CD14-positive monocyte (primary cell): ENCODE measurements at places on chromosomes 2 and 18.

GRCh38 chr18:29181151-29181901, 1004.4 kb upstream of the CDH2 start:
- DNase-seq, result no peak

- DNase-seq, result no peak
Measured at GRCh38 chr2:190607657-190608357, 41.1 kb upstream of the NAB1 start.

DNA sequence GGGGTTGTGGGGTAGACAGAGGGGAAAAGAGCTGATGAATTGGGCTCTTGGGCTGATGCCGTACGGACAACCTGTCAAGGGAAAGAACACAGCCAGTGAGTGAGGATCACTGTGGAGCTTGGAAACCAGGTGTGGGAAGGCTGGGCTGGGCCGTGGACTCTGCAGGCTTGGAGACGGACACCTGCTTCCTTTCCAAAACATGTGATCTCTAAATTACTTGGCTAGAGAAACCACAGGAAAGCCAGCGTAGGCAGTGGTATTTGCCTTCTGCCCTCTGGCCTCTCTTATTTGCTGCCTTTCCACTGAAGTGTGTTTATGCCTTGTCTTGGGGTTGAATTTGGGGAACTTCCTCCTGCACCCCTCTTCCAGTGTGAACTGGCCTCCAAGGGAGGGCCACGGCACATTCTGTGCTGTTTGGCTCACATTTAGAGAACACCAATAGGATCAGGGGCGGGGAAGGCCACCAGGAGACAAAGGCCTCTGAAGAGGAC, 267.7 kb downstream of the PRKCE start:
- peak; percentile 27 for DNase-seq

DNA sequence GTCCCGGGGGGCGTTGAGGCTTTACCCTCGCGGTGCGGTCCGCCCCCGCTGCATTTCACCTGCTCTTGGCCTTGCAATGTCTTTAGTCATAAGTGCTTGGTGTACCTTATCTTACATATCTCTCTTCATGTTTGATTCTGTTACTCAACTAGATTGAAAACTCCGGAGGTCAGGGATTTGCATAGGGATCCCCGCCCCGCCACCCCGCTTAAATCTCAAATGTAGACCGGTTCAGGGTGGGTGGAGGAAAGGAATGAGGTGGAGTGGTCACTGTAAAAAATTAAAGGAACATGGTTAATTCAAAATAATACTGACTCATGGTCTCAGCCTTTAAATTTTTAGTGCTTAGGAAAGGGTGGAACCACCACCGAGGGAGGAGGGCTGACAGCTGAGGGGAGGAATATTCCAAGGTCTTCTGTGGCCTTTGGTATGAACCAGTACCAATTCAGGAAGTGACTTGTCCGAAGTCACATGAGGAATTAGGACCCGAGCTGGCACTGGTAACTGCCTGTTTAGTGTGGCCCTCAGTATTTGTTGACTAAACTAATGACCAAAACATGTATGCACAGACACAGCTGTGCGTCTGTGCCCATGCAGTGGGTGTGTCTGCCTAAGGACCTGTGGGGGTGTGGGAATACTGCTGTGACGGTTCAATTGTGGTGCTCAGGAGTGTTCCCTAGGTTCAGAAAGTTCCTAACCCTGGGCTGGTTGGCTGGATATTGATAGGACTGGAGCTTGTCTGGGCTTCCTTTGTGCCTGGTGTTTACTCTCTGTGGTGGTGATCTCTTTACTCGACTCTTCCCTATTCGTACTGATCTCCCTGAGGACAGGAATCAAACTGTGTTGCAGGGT, 1.0 kb downstream of the PLEKHB2 start:
- peak; percentile 89 for DNase-seq

- no peak for DNase-seq
Measured at GRCh38 chr18:49013291-49013691, 62.5 kb upstream of the SMAD7 start.

DNA sequence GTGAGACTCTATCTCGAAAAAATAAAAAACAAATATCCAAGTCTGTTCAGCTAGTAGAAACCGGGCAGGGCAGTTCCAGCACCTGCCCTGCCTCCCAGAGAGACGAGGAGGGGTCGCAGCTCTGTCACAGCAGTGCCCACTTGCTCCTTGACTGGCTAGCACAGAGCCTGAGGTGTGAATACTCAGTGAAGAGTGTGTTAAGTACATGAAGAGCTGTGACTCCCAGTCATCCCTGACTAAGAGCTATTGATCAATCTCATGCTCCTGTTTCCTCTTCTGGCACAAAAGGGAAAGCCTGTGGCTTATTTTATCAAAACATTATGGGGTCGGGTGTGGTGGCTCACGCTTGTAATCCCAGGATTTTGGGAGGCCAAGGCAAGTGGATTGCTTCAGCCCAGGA, 83.0 kb upstream of the FZD7 start:
- DNase-seq, result no peak

DNA sequence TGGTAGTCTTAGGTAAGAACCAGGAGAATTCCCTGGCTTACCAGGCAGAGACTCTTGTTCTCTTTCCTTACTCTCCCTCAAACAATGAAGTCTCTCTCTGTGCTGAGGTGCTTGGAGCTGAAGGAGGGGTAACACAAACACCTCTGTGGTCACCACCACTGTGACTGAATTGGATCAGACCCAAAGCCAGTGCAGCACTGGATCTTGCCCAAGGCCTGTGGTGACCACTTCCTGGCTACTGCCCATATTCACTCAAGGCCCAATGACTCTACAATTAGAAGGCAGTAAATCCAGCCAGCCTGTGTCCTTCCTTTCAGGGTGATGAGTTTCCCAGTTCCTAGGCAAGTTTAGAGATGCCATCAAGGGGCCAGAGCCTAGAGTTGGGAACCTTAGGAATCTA, 706.8 kb downstream of the SLC4A3 start:
- no peak for DNase-seq

DNA sequence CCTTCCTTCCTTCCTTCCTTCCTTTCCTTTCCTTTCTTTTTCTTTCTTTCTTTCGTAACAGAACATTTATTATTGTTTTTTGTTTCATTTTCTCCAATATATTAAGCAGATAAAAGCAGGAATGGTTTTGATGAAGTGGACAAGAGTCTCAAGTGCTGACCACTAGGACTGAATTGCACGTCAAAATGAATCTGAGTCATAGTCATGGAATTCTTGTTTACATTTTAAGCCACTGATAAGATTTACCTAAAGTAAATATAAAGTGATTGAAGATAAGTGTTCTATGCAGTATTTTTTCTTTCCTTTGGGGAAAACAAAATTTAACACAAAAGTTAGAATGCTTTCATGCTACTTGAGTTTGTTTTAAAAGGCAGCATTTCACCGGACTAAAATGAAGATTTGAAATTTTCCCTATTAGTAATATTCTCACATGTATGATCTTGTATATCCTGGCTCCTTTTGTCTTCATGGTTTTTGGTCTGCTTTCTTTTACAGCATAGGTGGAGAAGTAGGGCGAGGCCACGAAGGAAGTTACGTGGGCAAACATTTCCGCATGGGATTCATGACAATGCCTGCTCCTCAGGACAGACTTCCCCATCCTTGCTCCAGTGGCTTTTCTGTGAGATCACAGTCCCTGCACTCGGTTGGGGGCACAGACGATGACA, 113.5 kb downstream of the NYAP2 start:
- DNase-seq, result no peak

DNA sequence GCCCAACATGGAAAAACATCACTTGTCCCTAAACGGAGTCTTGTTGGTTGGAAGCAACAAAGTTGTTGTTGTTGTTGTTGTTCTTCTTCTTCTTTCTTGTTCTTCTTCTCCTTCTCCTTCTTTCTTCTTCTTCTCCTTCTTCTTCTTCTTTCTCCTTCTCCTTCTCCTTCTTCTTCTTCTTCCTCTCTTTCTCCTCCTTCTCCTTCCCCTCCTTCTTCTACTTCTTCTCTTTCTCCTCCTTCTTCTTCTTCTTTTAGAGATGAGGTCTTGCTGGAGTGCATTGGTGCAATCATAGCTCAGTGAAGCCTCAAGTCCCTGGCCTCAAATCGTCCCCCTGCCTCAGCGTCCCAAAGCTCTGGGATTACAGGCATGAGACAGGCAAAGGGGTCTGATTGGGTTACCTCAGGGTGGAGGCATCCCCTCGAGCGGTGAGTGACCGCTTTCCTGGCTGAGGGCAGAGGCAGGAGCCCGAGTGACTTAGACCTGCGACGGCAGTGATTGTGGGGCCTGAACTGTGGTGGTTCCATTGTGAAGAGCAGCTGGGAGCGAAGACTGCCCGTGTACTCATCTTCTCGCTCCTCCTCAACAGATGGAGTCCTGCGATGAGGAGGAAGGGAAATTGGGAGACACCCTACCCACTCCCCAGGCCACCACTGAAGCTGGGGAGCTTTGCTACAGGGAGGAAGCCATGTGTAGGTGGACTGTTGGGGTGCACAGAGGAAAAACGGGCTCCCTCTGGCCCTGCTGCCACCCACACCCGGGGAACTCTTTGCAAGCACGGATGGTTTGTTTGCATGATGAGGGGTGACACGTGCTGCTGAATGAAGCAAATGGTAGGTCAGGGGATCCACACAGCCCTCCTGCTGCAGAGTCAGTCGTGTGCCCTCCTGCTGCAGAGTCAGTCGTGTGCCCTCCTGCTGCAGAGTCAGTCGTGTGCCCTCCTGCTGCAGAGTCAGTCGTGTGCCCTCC, 7.0 kb upstream of the PER2 start:
- DNase-seq, result no peak

GRCh38 chr2:162258169-162258568, 14.9 kb upstream of the FAP start:
- DNase-seq, result no peak

DNA sequence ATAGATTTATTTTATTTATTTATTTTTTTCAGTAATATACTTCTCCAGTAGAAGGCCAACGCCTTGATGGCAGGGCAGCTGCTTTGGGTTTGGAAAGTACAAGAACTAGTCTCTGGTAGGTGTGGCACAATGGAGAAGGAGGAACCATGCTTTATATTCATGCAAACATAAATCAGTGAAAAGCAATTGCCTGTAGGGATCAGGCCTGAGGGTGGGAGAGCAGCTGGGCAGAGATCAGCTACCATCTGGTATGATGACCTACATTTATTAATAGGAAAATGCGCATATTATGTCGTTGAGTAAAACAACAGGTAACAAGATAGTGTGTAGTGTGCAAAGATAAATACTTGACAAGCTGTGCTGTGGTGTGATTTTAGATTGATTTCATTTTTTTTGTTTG, 120.4 kb upstream of the TLK1 start:
- no peak for DNase-seq

DNA sequence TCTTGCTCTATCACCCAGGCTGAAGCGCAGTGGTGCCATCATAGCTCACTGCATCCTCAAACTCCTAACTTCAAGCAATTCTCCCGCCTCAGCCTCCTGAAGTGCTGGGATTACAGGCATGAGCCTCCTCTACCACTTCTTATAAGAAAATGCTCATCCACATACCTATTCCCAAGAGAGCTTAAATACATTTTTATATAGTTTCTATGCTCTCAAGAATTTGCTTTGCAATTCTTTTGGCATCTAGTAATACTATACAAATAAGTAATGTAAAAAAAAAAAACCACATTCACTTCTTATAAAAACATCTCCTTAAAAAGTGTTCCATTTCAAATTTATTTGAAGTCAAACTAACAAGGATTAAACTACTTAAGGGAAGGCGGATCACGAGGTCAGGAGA, 197.3 kb downstream of the DNAH7 start:
- no peak for DNase-seq

GRCh38 chr2:145253492-145253891, 733.6 kb upstream of the ZEB2 start:
- DNase-seq, result no peak

GRCh38 chr2:20617892-20618467, 32.9 kb downstream of the HS1BP3 start:
- peak; percentile 81 for DNase-seq

GRCh38 chr2:182447863-182448262, 21.0 kb upstream of the PDE1A start:
- no peak for DNase-seq

DNA sequence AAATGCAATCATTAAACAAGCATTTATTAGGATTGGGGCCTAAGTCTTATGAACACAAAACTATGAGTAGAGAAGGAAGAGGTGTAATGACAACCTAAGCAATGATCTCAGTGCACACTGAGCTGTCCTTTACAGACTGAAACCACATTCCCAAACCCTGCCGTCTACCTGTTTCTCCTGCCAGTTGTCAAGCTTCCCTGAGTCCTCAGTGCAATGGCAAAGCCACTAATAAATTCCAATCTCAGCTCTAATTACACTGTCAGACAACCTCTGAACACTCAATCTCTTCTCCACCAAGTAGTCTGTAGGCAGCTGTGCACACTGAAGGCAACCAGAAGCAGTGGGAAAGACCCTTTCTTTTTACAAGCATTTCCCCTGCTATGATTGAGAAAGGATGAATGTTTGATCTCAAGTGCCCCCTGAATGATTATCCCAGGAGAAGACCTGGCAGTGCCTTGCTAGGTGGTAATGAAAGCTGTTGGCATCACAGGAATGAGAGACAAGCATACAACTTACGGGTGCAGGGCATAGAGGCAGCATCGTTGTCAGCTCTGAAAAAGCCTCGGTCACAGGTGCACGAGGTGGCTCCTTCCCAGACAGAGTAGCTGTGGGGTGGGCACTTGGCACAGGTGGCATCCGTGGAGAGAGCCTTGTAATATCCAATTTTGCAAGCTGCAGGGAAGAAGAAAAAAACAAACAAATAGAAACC, 71.4 kb downstream of the EPHA4 start:
- no peak for DNase-seq

DNA sequence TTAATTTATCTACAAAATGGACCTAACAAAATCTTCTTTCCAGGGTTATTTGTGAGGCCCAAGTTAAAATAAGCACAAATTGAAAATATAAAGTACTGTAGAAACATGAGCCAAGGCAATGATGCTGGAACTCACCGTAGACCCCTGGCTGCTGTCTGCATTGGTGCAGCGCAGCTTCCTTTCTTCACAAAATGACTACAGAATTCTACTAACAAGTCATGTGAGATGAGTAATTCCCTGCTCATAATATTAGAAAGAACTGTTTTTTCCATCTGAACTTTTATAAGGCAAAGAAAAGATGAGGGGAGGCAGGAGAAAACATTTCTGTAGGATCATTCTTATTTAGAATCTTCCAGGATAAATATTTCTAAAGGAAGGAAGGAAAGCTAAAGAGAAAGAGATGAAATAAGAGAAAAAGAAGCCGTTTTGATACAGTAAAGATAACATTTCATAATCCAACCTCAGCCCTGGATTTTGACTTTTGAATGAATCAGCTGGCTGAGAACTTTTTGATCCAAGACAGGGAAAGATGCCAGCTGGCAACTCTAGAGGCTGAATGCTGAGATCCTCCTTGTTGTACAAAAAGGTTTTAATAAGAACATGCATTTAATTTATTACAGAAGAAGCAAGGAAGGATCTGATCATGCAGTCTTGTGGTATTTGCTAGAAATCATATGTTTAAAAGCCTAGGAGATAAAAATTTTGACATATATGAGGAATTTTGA, 183.9 kb upstream of the KLHL14 start:
- no peak for DNase-seq

DNA sequence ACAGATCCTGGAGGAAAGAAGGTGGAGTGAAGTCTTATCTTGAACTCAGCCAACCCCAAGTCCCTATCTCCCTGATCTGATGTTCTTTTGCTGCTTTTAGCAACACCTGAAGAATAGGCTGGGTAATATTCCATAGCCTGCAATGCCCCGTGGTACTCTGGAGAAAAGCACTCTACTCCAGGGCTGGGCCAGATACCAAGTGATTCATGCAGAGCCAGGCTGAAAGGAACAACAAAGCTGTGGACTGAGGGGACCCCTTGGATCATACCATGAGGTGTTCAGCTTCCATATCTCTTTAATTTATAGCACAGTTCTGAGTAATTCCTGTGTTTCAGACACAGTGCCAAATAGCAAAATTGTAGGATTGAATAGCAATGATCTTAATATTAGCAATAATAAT, 130.6 kb downstream of the NXPH2 start:
- DNase-seq, result no peak
